HT-29 (cell line): ENCODE measurements at places on chromosomes 4 and X. TPM values are rescaled to one million over a fixed set of nuclear protein-coding genes. Genes with fewer than 3 reads are reported as not detected.

Gene TSC22D3
- 54.6 and 63.5 TPM in 2 replicates for total RNA-seq

Gene STK32B
- total RNA-seq, result not detected in 2 replicates

Gene ARHGAP36
- not detected in 2 replicates for total RNA-seq

Gene AGA
- total RNA-seq, result 7.4 and 16.0 TPM in 2 replicates

Gene FANCB
- total RNA-seq, result 1.1 and 3.2 TPM in 2 replicates

Gene SSX2
- total RNA-seq, result not detected in 2 replicates

Gene MAPK10
- total RNA-seq, result 0.51 and 0.94 TPM in 2 replicates

Gene REPS2
- 2.4 and 9.2 TPM in 2 replicates for total RNA-seq

Gene DUSP9
- total RNA-seq, result not detected in 2 replicates

Gene TCEANC
- total RNA-seq, result 0.53 and 0.76 TPM in 2 replicates

Gene ENAM
- total RNA-seq, result not detected in 2 replicates

Gene MAGEE1
- not detected in 2 replicates for total RNA-seq

Gene EREG
- 67.4 and 74.0 TPM in 2 replicates for total RNA-seq

Gene DUX4
- not detected in 2 replicates for total RNA-seq

Gene RRH
- not detected in 2 replicates for total RNA-seq

Gene CENPVL2
- not detected in 2 replicates for total RNA-seq

Gene NWD2
- 0.33 and 0.39 TPM in 2 replicates for total RNA-seq

Gene SPANXB1
- total RNA-seq, result not detected in 2 replicates

Gene HNRNPH2
- 47.7 and 51.5 TPM in 2 replicates for total RNA-seq

Gene TFE3
- total RNA-seq, result 46.6 and 53.6 TPM in 2 replicates

Gene ADH6
- 0.13 and 0.47 TPM in 2 replicates for total RNA-seq

Gene NDUFA1
- total RNA-seq, result 65.6 and 67.0 TPM in 2 replicates

Gene GRK4
- total RNA-seq, result 2.3 and 3.7 TPM in 2 replicates

Gene PRSS12
- total RNA-seq, result 2.8 and 4.3 TPM in 2 replicates

Gene RHOXF2B
- not detected in 2 replicates for total RNA-seq

Gene PROM1
- 54.3 and 61.7 TPM in 2 replicates for total RNA-seq

Gene GYPE
- not detected in 2 replicates for total RNA-seq

Gene NDNF
- 0.64 TPM in 1 of 2 replicates, not detected in the other for total RNA-seq

Gene MAD2L1
- 83.3 and 85.4 TPM in 2 replicates for total RNA-seq

Gene TMPRSS11A
- total RNA-seq, result not detected in 2 replicates

Gene GPR101
- total RNA-seq, result not detected in 2 replicates

Gene CCDC110
- not detected in 2 replicates for total RNA-seq

Gene CXCL11
- 0.10 and 0.31 TPM in 2 replicates for total RNA-seq

Gene SNCA
- total RNA-seq, result not detected in 2 replicates

Gene SPATA4
- not detected in 2 replicates for total RNA-seq

Gene TLR2
- not detected in 2 replicates for total RNA-seq

Gene PDGFRA
- total RNA-seq, result not detected in 2 replicates

Gene RAB39B
- total RNA-seq, result not detected in 2 replicates
